ENCODE measurements at places on chromosomes 3 and 15. TPM values are rescaled to one million over a fixed set of nuclear protein-coding genes. Genes with fewer than 3 reads are reported as not detected.
A peak's percentile ranks its signal among the peaks of the same experiment; 100 is the strongest.

DNA sequence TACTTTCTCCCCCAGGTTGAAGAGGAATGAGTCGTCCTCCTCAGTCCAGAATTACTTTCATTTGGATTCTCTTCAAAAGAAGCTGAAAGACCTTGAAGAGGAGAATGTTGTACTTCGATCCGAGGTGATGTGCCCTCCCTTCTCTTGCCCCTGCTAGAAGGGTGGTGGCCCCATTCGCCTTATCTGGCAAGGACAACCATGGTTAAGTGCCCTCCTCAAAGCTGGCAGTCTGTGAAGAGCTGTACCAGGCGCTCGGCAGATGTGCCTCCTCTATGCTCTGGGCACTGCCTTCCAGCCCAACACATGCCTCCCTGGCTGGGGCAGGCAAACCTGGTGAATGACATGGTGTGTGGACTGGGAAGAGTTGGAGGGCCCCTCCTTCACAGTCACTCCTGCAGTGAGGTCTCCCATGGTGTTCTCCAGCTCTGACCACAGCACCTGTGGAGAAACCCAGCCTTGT is 77.0 kb downstream of the CCK start:
- H3K27me3 ChIP-seq = no peaks in the 10 kb centered on the region
- no peak overlapping the region for H3K4me3 ChIP-seq
- H3K27ac ChIP-seq = no peak overlapping the region
- DNase-seq = no peak
- no peaks in the 10 kb centered on the region for H3K36me3 ChIP-seq
- no peaks in the 10 kb centered on the region for H3K4me1 ChIP-seq

- no peak for DNase-seq
- no peaks in the 10 kb centered on the region for H3K4me1 ChIP-seq
- no peaks in the 10 kb centered on the region for H3K27me3 ChIP-seq
- H3K4me3 ChIP-seq = no peak overlapping the region
- no peaks in the 10 kb centered on the region for H3K36me3 ChIP-seq
Measured at GRCh38 chr3:109806929-109807328, 469.6 kb upstream of the DPPA4 start.

- H3K4me3 ChIP-seq = peak within 1 kb of the TSS; percentile 43
- H3K36me3 ChIP-seq = no peaks in the 10 kb centered on the region
- H3K27me3 ChIP-seq = no peaks in the 10 kb centered on the region
- peak; percentile 37 for DNase-seq
Measured at GRCh38 chr15:81133782-81134461, at the start of gene CFAP161. Gene CFAP161 (plus strand): TSS chr15:81134270. CDS start chr15:81134330, 60 bp downstream.

DNA sequence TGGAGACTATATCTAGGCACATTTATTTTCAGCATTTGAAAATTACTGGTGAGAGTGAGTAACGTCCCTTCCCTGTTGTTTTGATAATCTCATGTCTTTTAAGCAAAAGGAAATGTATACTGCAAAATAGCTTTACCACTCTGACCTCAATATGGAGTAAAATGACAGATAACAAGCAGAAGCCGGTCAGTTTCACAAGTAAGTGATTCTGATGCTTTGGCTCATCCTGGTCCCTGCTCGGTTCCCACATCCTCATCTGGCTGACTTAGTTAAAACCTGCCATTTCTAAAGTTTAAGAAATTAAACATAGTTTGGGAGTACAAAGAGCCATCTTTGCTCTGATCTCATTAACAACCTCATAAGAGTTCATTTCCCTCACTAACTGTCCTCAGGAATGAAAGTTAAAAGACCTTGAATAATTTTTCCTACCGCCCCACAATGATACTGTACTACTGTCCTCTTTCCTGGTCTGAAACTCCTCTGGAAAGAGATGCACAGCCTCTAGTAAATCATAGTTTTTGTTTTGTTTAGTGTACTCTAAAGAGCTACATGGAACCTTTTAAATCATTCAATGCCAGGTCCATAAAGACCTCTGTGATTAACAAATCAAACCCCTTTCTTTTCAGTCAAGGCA is 72.3 kb upstream of the ICE2 start:
- H3K36me3 ChIP-seq = no peaks in the 10 kb centered on the region
- H3K27me3 ChIP-seq = no peaks in the 10 kb centered on the region
- H3K27ac ChIP-seq = no peak overlapping the region
- DNase-seq = no peak
- H3K4me3 ChIP-seq = no peak overlapping the region
- H3K4me1 ChIP-seq = no peaks in the 10 kb centered on the region

DNA sequence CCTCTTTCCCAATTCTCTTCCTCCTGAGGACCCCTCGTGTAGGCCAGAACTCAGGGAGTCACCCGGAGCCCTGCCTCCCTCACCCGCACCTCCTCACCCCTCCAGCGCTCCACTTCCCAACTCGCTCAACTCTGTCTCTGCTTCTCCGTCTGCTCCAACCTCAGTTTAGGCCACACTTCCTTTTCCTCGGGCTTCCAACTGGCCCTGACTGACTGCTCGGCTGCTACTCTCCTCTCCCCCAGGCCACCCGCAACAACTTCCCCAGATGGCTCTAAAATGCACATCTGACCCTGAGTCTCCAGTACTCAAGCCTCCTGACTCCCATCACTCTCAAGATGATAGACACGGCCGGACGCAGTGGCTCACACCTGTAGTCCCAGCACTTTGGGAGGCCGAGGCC is 23.6 kb downstream of the TMEM44 start:
- H3K4me3 ChIP-seq = no peak overlapping the region
- DNase-seq = no peak
- H3K4me1 ChIP-seq = no peaks in the 10 kb centered on the region
- no peaks in the 10 kb centered on the region for H3K36me3 ChIP-seq
- H3K27ac ChIP-seq = no peak overlapping the region
- H3K27me3 ChIP-seq = no peaks in the 10 kb centered on the region

- H3K4me1 ChIP-seq = no peaks in the 10 kb centered on the region
- no peak for DNase-seq
- peak overlapping the region; percentile 94 for H3K4me3 ChIP-seq
- peak overlapping the region; percentile 99 for H3K27ac ChIP-seq
- H3K36me3 ChIP-seq = no peaks in the 10 kb centered on the region
- H3K27me3 ChIP-seq = no peaks in the 10 kb centered on the region
Measured at GRCh38 chr3:179149406-179149867, 1.3 kb downstream of the PIK3CA start.

GRCh38 chr15:22827125-22827524 is 11.3 kb upstream of the NIPA2 start:
- H3K4me3 ChIP-seq = no peak overlapping the region
- H3K27ac ChIP-seq = no peak overlapping the region
- H3K36me3 ChIP-seq = no peaks in the 10 kb centered on the region
- no peaks in the 10 kb centered on the region for H3K4me1 ChIP-seq
- H3K27me3 ChIP-seq = no peaks in the 10 kb centered on the region

GRCh38 chr3:64890466-64890865 is 202.7 kb upstream of the ADAMTS9 start:
- no peak overlapping the region for H3K4me3 ChIP-seq
- no peaks in the 10 kb centered on the region for H3K36me3 ChIP-seq
- no peaks in the 10 kb centered on the region for H3K4me1 ChIP-seq
- no peaks in the 10 kb centered on the region for H3K27me3 ChIP-seq

DNA sequence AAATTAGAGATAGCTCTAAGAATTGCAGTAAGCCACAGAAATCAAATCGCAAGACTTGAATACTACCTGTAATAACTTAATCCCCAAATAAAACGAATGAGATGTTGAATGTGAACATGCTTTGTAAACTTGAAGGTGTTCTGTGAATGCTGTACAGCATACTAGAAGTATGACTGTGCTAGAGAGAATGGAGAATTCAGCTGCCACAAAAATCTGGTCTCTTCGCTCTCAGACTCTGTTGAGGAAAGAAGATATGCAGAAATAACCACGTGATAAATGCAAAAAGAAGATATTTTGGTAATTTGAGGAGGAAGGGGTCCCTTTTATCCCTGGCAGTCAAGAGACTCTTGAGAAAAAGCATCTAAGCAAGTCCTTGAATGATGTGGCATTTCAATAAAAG is 37.3 kb downstream of the ZBTB38 start:
- H3K4me1 ChIP-seq = peaks cover 7% of the 10 kb centered on the region
- H3K4me3 ChIP-seq = no peak overlapping the region
- H3K36me3 ChIP-seq = no peaks in the 10 kb centered on the region
- H3K27me3 ChIP-seq = no peaks in the 10 kb centered on the region
- DNase-seq = no peak

- H3K27ac ChIP-seq = no peak overlapping the region
- H3K27me3 ChIP-seq = no peaks in the 10 kb centered on the region
- no peaks in the 10 kb centered on the region for H3K4me1 ChIP-seq
- H3K4me3 ChIP-seq = no peak overlapping the region
- DNase-seq = no peak
- H3K36me3 ChIP-seq = no peaks in the 10 kb centered on the region
Measured at GRCh38 chr3:43217633-43218032, 68.7 kb upstream of the SNRK start.

GRCh38 chr3:137035631-137036030 is 77.8 kb downstream of the IL20RB start:
- H3K36me3 ChIP-seq = no peaks in the 10 kb centered on the region
- DNase-seq = no peak
- H3K27me3 ChIP-seq = no peaks in the 10 kb centered on the region
- H3K4me3 ChIP-seq = no peak overlapping the region
- no peak overlapping the region for H3K27ac ChIP-seq

GRCh38 chr3:50324351-50325112 is 2.0 kb upstream of the HYAL2 start:
- no peaks in the 10 kb centered on the region for H3K27me3 ChIP-seq
- no peak for DNase-seq
- peak overlapping the region; percentile 31 for H3K27ac ChIP-seq
- no peaks in the 10 kb centered on the region for H3K36me3 ChIP-seq
- H3K4me1 ChIP-seq = peaks cover 6% of the 10 kb centered on the region

DNA sequence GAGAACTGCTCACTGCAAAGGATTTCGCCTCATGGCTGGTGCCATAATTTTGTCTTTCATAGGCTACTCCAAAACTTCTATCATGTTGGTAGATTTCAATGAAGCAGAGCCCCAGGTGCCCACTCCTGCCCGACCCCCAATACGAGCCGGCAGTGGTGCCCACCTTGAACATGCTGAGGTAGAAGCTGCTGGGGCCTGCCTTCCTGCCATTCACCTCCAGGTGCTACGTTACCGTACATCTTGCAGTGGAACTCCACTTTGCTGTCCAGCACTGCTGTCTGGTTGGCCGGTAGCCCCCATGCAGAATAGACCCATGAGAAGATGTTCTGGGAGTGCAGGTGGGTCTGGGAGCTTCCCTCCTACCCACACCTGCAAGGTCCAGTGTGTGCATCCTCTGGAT is 502.8 kb upstream of the TBL1XR1 start:
- H3K4me3 ChIP-seq = no peak overlapping the region
- no peak for DNase-seq
- H3K4me1 ChIP-seq = no peaks in the 10 kb centered on the region
- no peaks in the 10 kb centered on the region for H3K36me3 ChIP-seq
- no peak overlapping the region for H3K27ac ChIP-seq
- H3K27me3 ChIP-seq = no peaks in the 10 kb centered on the region

DNA sequence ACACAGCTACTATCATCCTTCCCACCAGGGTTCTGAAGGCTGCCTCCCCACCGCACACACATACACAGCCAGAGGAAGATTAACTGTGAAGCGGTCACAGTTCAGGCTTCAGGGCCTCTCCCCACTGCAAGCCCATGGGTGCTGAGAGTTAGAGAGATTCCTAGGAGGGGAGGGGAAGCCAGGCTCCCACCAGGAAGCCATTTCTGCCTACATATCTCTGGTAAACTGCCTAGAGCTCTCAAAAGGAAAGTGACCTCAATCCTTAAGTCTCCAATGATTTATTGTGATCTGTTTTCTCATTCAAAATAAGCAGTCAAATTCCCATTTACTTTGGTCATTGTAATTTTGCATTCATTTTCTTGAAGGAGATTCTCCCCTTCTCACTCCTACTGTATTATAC is 141.0 kb upstream of the BNIP2 start:
- no peaks in the 10 kb centered on the region for H3K36me3 ChIP-seq
- no peak overlapping the region for H3K4me3 ChIP-seq
- H3K27me3 ChIP-seq = no peaks in the 10 kb centered on the region
- no peak overlapping the region for H3K27ac ChIP-seq
- no peaks in the 10 kb centered on the region for H3K4me1 ChIP-seq

DNA sequence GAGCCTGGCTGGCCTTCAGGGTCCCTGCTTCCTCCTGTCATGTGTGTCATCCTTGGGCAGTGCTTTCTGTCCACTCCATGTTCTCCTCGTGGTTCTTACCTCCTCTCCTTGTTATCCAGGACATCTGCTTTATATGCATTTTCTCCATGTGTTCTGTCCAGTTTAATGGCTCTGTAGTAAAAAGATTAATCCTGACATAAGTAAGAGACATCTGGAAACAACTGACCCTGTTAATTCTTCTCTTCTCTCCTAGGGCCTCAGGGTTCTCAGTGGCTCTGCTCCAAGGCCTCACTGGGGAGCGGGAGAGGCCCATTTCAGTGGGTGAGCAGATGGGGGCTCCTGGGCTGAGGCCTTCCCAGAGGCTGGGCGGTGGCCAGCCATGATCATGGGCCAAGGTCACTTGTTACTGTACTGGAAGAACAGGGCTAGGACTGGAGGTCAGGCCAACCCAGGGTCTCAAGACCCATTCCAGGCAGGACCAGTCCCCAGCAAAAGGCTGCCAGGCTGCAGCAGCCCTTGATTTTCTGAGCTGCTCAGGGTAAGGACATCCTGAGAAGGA is 20.2 kb upstream of the CDCP1 start:
- peak overlapping the region; percentile 84 for H3K27ac ChIP-seq
- H3K4me3 ChIP-seq = no peak overlapping the region
- no peaks in the 10 kb centered on the region for H3K27me3 ChIP-seq

- peak; percentile 65 for DNase-seq
- H3K4me1 ChIP-seq = no peaks in the 10 kb centered on the region
- no peak overlapping the region for H3K4me3 ChIP-seq
- no peaks in the 10 kb centered on the region for H3K36me3 ChIP-seq
- H3K27ac ChIP-seq = peak overlapping the region; percentile 70
Measured at GRCh38 chr3:10198761-10199649, 34.3 kb downstream of the IRAK2 start.

GRCh38 chr15:81484086-81484955 is 110.3 kb upstream of the TMC3 start:
- H3K4me3 ChIP-seq = no peak overlapping the region
- no peak for DNase-seq
- H3K4me1 ChIP-seq = no peaks in the 10 kb centered on the region
- no peaks in the 10 kb centered on the region for H3K36me3 ChIP-seq
- no peaks in the 10 kb centered on the region for H3K27me3 ChIP-seq

Gene RYR3
- 1.8 TPM for total RNA-seq

Gene KLHL40
- not detected for total RNA-seq

Gene ICE2
- total RNA-seq = 28.5 TPM

Gene B3GALNT1
- 4.5 TPM for total RNA-seq

Gene DUT
- total RNA-seq = 101 TPM

Gene RAB8B
- 31.3 TPM for total RNA-seq

Gene CAMK2N2
- not detected for total RNA-seq

Gene GHSR
- not detected for total RNA-seq

Gene NUTM1
- total RNA-seq = not detected

Gene SLC24A5
- total RNA-seq = not detected

Gene FGF7
- total RNA-seq = 33.7 TPM

Measured in breast epithelium (tissue), 4 donors.